Suppressor macrophage treated with lipopolysaccharide for 4 hours (primary cell): ENCODE measurements at places on chromosomes 1 and 21.
A peak's percentile ranks its signal among the peaks of the same experiment; 100 is the strongest.

DNA sequence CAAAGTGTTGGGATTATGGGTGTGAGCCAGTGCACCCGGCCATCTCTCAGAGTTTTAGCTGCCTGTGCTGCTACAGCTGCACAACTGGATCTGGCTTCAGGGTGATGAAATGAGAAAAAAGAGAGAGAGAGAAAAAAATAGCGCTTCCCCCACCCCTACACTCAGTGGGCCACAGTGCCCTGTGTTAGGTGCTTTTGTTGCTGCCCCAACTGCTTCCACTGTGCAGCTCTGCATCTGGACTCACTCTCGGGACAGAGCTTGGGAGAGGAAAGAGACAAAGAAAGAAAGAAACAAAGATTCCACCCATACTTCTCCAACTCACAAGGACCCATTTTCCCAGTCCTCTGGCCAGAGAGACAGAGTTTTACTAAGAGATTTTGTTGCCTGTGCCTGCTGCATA, 50.4 kb downstream of the INAVA start:
- no peak for DNase-seq

GRCh38 chr1:162388615-162389014, 7.1 kb downstream of the C1orf226 start:
- no peak for DNase-seq

- DNase-seq: peak; percentile 66
Observed at GRCh38 chr1:112957133-112957812, 1.3 kb upstream of the SLC16A1 start.

GRCh38 chr1:150749720-150750311, 15.8 kb downstream of the CTSS start:
- DNase-seq: no peak
